ENCODE measurements at places on chromosomes 1 and 21.
A peak's percentile ranks its signal among the peaks of the same experiment; 100 is the strongest.

GRCh38 chr1:44810101-44810761 lies 1.9 kb downstream of the BTBD19 start:
- no peak for DNase-seq

DNA sequence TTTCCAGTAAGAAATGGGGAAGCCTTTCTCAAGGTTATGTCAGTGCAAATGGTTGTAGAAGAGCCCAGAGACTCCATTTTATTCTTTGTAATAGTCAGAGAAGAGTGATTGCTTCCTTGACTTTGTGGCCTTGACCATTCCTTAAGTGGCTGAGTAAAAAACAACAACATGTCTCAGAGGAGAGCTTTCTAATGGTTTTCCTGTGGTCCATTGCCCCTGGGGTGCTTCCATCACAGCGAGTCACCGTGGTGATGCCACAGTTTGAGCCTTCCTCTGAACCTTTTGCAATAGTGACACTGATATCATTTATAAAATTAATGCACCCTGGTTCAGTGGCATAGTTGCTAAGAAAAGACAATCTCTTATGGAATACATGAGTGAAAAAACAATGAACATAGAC lies 38.6 kb downstream of the PAPPA2 start:
- DNase-seq, result no peak

DNA sequence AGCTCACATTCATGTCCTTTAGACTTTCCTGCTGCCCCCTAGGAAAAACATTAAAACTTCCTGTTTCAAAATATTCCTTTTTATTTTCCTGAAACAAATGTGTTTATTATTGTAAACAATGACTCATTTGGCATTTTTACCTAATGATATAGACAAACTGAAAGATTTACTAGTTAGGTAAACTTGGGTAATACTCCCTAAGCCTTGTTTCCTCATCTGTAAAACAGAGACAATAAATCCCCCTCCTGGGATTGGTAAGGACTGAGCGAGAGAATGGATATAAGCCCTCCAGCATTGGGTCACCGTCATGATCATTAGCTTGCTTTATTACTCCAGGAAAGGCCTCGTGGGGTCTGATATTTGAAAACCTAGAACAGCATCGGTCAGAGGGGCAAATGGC lies 59.8 kb downstream of the LPAR3 start:
- DNase-seq, result no peak

GRCh38 chr1:161198194-161198896 lies 509 bp downstream of the ADAMTS4 start:
- no peak for DNase-seq

GRCh38 chr1:903721-904271 lies 19.9 kb upstream of the SAMD11 start:
- DNase-seq, result no peak

DNA sequence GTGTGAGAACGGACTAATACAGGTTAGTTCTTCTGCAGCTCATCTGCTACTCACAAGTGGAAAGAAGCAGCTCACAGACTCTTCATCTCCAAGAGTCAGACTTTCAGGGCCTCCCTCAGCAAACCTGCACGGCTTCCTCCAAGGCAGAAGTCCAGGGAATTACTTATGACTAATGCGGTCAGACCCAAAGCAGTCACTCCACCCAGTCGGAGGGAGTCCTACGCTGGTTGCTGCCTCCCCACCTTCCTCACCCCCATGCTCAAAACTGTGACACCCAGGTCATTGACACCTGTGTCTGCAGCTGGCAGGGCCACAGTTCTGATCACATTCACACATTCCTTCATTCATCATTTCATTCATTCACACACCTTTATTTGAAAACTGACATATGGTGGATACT lies 38.4 kb upstream of the PRDM2 start:
- no peak for DNase-seq

- DNase-seq, result no peak
These were observed 10.4 kb downstream of the TRABD2B start for GRCh38 chr1:47986761-47987200.

DNA sequence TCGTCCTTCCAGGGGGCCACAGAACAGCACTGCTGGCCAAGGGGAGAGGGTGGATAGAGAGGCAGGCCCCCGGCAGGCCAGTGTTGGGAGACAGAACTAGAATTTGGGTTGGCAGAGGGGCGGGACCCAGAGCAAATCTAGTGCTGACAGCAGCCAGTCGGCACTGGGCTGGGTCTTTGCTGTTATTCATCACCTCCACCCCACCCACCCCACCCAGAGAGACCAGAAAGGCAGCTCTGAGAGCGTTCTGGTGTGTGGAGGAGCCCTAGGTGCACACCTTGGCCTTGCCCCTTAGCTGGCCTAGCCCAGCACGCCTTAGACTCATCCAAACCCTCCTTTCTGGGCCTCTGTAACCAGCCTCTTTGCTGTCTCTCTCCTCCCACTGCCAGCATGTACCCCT lies 6.4 kb upstream of the PKP1 start:
- no peak for DNase-seq

DNA sequence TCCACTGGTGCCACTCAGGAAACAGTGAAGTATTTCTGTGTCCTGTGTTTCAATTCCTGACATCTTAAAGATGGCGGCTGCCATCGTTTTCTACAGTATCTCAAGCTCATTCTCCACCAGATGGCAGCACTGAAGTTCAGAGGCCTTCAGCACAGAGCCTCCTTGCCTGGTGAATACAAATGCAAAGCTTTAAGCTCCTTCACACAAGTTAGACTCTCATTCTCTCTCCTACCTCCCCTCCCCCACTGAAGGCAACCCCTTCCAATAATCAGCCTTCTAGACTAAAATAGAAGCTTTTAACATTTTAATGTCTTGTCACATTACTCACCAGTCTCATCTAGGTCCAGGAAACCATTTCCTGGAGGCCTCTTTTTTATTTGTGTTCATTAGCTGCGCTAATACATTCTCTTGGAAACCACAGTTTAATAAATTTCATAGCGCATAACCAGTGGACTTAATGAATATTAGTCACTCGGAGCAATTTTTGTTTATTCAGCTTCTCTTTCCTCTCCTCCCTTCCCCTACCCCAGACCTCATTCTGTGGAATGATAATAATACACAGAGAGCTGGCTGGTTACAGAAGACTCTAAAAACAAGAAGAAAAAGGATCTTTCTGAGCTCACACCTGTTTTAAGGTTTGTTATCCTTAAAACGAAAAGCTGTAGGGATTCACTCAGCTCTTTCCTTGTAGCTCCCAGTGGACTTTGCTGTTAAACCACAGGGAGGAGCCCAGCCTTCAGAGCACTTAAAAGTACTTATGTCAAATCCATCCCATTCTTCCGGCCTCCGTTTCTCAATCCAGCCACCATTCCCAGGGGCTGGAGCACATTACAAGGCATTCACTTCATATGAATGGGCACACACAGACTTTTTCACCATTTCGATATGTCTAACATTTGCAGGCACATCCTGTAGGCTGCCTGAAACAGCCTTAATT lies 384.9 kb downstream of the HLX start:
- no peak for DNase-seq

GRCh38 chr1:201740670-201741111 lies 88.3 kb upstream of the IPO9 start:
- DNase-seq, result no peak

DNA sequence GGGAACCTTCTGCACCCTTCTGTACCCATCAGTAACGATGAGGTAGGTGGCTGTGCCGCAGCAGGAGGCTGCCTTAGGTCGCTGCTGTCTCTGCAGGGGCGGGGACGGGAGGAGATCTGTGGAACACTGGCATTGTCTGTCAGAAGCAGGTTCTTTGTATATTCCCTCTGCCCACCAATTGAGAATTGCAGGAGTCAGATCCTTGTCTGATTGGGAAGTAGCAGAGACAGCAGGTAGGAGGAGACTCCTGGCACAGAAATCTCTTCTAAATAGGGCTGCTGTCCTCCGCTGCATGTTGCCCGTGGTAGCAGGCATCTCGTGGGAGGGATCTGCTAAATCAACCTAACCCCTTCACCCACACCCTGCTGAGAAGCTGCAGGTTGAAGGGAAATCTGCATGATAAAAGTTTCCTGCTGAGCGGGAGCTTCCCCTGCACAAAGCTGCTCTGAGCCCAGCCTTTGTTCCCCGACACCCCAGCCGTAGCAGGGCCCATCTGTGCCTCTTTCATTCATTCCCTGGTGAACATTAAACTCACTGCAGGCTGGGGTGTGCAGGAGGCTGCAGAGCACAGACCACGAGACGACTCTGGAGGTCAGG lies 15.9 kb downstream of the SARS1 start:
- no peak for DNase-seq

- DNase-seq, result no peak
These were observed 22.9 kb upstream of the CLSTN1 start for GRCh38 chr1:9846611-9847171.

DNA sequence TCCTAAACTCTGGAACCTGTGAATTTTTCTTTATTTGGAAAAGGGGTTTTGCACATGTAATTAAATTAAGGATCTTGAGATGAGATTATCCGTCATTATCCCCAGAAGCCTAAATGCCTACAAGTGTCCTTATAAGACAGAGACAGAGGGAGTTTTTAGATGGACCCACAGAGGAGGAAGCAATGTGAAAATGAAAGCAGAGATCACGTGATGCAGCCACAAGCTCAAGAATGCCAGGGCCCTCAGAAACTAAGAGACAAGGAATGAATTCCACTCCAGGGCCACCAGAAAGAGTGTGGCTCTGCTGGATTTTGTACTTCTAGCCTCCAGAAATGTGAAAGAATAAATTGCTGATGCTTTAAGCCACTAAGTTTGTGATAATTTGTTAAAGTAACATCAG lies 183.6 kb upstream of the UBE2U start:
- no peak for DNase-seq

DNA sequence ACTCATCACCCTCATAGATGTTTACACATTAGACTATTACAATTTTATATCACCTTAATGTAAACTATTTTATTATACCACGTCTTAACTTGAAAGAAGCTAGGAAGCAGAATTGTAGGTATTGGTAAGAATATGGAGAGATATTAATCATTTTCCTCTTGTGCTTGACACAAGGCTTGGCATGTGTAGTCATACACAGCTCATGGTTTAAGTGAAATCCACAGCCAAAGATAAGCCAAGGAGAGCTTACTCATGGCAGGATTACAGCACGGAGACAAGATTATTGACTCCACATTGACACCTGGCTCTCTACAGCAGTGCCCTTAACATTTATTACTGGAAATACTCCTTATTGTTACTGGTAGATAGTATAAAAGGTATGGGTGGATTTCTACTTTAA lies 68.4 kb upstream of the ADGRL4 start:
- no peak for DNase-seq

- no peak for DNase-seq
These were observed 59.1 kb downstream of the NFIA start for GRCh38 chr1:61141288-61142042.

DNA sequence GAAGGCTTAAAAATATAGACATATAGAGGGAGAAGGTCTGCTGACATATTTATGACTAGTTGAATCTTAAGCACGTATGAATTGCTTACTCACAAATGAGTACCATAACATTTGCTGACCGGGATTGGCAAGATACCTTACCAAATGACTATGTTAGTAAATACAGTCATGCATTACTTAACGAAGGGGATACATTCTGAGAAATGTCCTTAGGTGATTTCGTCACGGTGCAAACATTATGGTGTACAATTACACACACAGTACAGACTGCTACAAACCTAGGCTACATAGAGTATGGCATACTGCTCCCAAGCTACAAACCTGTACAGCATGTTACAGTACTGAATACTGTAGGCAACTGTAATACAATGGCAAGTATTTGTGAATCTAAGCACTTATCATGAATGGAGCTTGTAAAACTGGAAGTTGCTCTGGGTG lies 19.4 kb upstream of the UBE2U start:
- DNase-seq, result no peak

- DNase-seq, result no peak
These were observed 4.7 kb downstream of the CCDC190 start for GRCh38 chr1:162856260-162856659.

GRCh38 chr1:92484472-92485380 lies 2.0 kb downstream of the GFI1 start:
- DNase-seq, result peak; percentile 51

- no peak for DNase-seq
These were observed 31.7 kb upstream of the KLF17 start for GRCh38 chr1:44086692-44087474.

DNA sequence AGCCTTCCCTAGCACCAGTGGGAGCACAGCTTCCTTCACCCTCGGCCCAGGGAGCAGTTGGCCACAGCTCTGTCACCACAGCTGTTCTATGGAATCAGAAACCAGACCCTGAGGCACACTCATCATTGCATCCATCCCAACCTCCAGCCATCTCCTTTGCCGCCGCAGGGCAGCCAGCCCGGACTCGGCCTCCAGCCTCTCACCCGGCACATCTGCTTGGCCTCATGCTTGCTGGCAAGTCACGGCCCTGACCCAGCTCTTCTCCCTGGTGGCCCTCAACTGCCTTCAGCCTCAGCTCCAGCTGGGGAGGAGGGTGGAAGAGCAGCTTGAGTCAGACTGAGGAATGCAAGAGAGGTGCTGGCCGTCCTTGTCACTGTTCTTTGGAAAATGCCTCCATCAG lies 59.8 kb downstream of the TOR1AIP2 start:
- no peak for DNase-seq
